ENCODE measurements at places on chromosomes 16 and 17.

GRCh38 chr16:29230671-29231096 lies 175.8 kb downstream of the NPIPB11 start:
- no peak for DNase-seq

DNA sequence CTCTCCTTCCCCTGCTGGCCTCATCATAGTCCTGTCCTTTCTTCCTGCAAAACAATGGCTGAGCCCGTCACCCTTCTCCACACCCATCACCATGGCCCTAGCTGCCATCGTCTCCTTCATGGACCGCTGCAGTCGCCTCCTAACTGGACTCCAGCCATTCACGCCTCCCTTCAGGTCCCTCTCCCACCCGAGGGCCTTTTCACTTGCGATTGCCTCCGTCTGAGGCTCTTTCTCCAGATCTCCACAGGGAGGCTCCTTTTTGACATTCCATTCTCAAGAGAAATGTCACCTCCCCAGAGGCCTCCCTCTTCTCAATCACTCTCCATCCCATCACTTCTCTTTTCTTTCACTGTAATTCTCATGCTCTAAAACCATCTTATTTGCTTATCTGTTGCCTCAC lies 23.5 kb downstream of the GSG1L start:
- DNase-seq: no peak

DNA sequence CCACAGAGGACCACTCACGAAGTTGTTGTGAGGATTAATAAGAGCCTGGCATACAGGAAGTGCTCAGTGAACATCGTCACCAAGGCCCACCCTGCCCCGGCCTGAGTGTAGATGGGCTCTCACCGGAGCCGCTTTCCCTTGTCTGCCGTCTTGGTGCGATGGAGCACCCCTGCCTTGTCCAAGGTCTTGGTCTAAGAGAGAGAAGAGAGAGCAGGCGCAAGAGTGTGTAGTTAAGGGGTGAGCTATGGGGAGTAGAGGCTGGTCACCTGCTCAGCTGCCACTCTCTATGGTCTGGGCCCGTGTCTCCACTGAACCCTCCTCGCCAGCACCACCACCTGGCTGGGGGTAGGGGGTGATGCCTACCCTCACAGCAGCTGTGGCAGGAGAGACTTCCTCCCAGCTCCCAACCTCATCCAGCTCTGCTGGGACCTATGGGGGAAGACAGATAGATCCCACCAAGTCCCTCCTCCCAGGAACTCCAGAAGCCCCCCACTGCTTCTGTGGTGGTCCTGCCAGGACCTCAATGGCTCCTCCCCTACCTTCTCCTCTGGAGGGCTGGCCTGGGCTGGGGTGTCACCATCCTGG lies 28.7 kb downstream of the ARHGAP27 start:
- DNase-seq: no peak

DNA sequence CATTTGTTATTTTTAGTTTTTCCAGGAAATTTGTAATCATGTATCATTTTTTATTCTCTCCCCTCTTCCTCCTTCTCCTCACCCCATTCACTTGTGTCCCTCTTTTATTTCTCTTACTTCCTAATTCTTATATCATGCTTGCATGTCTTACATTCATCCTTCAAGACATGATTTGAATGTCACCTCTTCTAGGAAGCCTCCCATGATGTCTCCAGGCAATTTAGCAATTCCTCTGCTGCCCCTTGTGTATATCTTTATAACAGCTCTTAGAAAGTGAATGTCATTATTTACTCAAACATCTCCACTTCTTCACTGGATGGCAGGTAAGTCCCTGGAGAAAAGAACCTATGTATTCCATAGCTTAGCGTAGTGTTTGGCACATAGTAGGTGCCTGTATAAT lies 7.8 kb downstream of the HNF1B start:
- no peak for DNase-seq

- no peak for DNase-seq
Observed at GRCh38 chr17:48231995-48232959, 124.7 kb downstream of the SNX11 start.

Data from stimulated activated effector memory CD8-positive, alpha-beta T cell treated with anti-CD3 and anti-CD28 coated beads, Interleukin-12 subunit alpha, Interleukin-12 subunit beta, amount 100 ng/mL, for 72 hours (primary cell).